ENCODE measurements at places on chromosomes 11 and 22.

DNA sequence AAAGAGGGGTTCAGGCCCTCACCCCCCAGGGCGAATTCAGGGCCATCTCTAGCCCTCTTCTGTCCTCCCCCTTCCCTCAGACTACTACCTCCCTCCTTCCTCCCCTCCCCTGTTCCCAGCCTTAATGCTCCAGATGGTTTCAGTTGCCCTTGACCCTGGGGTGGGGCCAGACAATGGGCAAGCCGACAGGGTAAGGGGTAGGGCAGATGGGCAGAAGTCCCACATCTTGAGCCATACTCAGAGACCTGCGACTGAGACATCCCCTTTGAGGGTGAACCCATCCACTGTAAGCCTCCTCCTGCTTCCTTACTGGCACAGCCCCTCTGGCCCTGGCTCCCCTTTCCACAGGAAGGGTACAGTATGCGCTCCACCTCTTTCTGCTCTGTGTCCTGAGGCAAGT is 1.9 kb downstream of the RHBDD3 start:
- DNase-seq = no peak

- DNase-seq = no peak
Observed at GRCh38 chr11:73671701-73672100, 25.3 kb downstream of the PLEKHB1 start.

- no peak for DNase-seq
Observed at GRCh38 chr11:115135936-115136335, 368.3 kb downstream of the CADM1 start.

- DNase-seq = no peak
Observed at GRCh38 chr22:25747245-25747944, 5.4 kb downstream of the MYO18B start.

- DNase-seq = no peak
Observed at GRCh38 chr11:1619449-1619848, 2.5 kb downstream of the KRTAP5-4 start.

Data from stimulated activated CD4-positive, alpha-beta T cell treated with anti-CD3 and anti-CD28 coated beads, Interleukin-2, amount 100 ng/mL, for 48 hours (primary cell).